ENCODE measurements at places on chromosomes 12 and 14.

DNA sequence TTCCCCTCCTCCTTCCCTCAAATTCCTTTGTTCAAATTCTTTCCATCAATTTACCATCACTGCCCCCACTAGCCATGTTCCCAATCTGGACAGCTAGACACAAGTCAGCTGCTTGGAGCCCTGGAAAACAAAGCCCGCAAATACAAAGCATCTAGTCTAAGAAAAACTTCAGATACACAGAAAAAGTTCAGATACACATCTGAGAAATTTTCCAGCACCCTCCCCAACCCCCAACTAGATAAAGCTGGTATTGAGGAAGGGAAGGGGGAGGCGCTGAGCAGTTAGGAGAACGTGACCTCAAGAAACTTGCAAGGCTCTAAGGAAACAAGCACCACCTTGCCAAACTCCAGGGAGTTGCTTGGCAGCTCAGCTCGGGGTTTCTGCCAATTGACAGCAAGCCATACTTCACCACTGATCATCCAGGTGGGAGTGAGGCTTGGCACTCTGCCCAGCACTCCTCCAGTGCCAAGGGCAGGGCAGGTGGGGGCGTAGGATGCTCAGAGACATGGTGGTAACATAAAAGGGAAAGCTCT, 5.1 kb upstream of the CNIH1 start:
- DNase-seq: no peak

DNA sequence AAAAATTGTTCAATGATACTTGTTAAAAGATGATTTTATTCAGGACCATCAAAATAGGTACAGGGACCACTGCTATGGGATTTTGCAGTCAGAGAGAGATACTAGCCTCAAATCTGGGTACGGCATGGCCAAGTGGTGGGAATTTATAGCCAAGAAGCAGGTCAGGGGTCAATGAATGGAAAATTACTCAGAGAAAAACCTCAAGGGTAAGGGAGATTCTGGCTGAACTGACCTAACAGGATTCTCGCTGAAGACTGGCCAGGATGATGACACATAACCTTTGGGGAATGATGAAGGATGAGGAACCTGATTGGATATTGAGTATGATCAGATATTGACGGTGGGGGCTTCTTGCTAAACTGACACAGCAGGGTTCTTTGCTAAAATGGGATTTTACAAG, 32.7 kb downstream of the DEPDC4 start:
- DNase-seq: no peak

- DNase-seq: no peak
Measured at GRCh38 chr12:98745578-98746391, 100.7 kb downstream of the APAF1 start.

GRCh38 chr14:64444984-64445845, 20.1 kb upstream of the AKAP5 start:
- peak; percentile 20 for DNase-seq

- no peak for DNase-seq
Measured at GRCh38 chr12:71315328-71315985, 124.1 kb upstream of the LGR5 start.

All from stimulated activated CD8-positive, alpha-beta memory T cell treated with anti-CD3 and anti-CD28 coated beads, Interleukin-15, amount 100 ng/mL, for 4 hours (primary cell).